ENCODE measurements at places on chromosomes 11 and 22.

- DNase-seq: no peak
Measured at GRCh38 chr22:19819911-19820879, 34.5 kb downstream of the GNB1L start.

GRCh38 chr11:2778630-2779498 lies 79.1 kb upstream of the KCNQ1OT1 start:
- no peak for DNase-seq

GRCh38 chr11:47010179-47010578 lies 73.6 kb downstream of the CSTPP1 start:
- no peak for DNase-seq

DNA sequence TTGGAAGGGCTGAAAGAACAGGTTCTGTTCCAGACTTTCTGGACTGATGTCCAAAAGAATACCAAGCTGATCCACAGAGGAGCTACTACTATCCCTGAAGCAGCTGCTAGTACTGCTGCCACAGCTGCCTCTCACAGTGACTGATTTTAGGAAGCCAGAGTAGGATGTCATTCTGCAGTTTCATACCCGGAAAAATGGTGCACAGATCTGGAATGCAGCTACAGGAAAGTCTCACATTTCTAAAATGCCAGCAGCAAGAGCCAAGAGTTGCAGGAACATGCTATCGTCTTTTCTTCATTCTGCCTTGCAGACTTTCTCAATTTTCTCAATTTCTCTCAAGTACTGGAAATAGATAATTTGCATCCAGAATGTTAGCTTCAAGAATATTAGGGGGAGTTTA lies 19.4 kb upstream of the CCDC179 start:
- DNase-seq: no peak

DNA sequence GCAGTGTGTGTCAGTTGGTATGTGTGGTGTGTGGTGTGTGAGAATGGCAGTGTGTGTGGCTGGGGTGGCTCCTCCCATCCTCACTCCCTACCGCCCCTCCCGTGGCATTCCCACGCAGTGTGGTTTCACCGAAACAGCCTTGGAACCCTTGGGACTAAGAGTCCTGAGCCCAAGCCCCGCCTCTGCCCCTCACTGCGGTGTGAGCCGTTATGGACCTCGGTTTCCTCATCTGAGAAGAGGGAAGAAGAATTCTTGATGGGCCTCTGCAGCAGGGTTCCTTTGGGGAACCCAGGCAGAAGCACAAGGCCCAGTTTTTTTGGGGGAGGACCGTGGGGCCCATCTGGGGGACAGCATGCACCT lies 7.2 kb downstream of the UPK3A start:
- DNase-seq: no peak

DNA sequence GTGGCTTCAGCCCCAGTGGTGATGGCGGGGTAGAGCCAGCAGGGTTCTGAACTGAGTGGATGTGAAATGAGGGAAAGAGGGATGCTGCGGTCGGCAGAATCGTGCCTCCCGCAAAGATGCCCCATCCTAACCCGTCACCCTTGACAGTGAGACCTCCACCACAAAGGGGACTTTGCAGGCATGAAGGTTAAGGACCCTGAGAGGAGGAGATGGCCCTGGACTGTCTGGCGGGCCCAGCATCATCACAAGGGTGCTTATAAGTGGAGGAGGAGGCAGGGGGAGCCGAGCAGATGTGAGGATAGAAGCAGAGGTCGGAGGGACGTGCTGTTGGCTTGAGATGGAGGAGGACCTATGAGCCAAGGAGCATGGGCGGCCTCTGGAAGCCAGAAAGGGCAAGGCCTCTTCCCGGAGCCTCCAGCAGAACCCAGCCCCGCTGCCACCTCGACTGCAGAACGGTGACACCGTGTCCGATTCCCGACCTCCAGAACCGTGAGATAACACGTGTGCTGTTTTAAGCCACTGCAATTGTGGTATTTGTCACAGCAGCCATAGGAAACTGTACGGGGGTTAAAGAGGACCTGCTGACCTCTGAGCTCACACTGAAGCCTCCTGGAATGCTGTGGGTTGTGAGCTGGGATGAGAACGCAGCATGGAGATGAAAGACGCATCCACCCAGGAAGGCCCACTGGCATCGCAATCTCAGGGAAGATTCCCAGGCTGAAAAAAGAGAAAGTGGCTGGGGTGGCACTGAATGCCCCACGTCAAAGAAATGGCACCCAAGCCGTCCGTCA lies 10.9 kb downstream of the LINC01488 start:
- DNase-seq: no peak

DNA sequence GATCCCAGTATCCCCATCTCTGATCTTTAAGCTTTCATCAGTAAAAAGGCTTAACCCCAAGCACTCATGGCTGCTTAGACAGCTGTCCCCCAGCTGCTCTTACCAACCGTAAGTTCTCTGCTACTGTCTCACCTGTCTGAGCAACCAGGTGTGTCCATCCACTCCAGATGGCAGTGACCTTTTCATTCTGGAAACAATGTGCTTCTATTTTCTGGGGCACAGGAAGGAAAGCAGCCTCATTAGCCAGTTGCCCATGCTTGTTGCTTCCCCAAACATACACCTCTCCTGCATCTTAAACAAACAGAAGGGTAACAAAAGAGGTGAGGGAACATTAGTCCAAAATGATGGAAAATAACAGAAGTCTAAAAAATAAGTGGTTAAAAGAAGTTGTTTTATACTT lies 24.4 kb downstream of the SERGEF start:
- DNase-seq: no peak

GRCh38 chr11:35148163-35148837 lies 9.3 kb downstream of the CD44 start:
- DNase-seq: no peak

DNA sequence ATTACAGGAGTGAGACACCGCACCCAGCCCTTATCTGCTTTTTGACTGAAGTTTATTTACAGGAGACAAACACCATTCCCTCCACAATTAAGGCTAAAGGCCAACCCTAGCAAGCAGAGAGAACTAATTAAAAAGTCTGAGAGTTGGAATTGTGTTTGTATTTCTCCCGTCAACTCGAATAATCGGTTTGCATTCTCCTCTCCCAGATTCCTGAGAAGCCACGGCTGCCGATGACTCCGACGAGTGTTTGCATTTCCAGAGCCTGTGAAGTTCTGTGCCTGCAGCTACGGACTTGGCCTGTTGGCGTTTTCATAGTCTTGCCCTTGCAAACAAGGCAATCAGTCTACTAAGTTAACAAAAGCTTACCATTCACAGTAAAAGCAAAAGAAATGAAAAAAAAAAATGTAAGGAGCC lies 73.2 kb upstream of the NUP50 start:
- DNase-seq: no peak

Data from esophagus squamous epithelium (tissue), 5 donors.